Left hindlimb (tissue), 1 donor: ENCODE measurements at places on chromosomes 7 and 10.

- DNase-seq, result no peak
Measured at GRCh38 chr10:91061187-91061586, 140.3 kb upstream of the ANKRD1 start.

DNA sequence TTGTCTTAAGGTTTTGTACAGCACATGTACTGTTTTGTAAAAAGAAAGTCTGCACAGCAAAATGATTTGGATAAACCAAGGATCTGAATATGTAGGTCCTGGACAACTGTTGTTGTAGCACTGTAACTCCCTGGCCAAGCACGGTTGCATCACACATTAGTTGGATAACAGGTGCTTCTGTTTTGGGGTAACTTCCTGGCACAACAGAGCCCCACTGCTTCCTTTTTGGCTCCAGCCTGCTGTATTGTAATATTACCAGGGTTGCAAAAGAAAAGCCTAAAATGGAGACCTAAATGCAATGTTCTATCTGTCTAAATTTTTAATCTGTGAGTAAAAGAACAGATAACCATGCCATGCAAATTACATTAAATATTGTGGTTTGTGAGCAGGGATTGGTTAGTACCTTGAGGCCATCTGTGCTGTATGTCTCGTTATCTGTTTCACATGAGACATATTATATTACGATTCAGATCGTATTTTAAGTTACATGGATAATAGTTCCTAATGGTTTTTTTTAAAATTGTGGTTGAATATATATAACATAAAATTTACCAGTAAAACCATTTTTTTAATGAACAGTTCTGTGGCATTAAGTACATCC, 27.5 kb upstream of the WAC start:
- no peak for DNase-seq

DNA sequence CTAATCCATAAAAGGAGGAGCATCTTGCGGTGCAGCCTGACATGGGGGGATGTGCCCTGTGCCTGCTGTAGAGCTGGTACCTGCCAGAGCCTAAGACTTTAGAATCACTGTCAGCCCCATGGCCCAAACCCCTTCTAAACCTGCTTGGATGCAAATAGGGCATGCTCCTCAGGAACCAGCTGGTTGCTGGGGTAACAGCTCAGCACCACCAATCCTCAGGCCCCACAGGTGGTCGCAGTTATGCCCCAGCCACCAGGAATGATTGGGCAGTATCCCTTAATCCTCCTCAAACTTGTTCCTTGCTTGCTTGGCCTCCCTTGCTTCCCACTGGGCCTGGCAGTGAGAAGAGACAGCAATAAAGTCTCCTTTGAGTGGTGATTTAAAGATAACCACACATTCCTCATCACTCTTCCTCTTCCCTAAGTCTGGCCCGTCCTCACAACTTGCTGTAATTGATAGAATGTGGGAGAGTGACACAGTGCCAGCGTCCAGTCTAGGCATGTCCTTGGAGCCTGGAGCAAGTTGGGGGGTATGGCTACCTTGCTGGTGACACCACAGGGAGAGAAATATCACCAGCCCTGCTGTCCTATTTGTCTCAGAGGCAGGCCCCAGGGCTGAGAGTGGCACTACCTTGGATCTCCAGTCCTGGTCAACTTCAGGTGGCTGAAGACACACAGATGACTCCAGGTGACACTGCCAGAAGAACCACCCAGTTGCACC, 43.0 kb downstream of the VSTM4 start:
- DNase-seq, result no peak

GRCh38 chr7:149022756-149023360, 5.4 kb downstream of the PDIA4 start:
- DNase-seq, result no peak

DNA sequence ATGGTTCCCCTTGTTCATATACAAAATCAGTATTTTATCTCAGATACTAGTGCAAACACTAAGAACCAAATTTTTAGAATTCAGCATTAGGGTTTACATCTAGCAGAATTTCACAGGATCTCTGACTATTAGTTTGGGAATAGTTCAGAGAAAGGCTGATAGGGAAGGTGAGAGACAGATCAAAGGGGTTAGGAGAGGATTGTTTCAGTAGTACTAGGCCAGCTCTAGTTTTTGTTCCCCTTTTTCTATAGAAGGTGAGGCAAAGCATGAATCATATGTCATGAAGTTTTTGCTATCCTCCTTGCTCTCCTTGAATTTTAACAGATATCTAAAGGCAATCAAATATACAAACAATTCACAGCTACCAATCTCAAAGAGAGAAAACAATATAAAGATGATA, 26.1 kb upstream of the CTNNA3 start:
- DNase-seq, result no peak

- peak; percentile 70 for DNase-seq
Measured at GRCh38 chr7:44962483-44963251, 16.1 kb downstream of the MYO1G start.

DNA sequence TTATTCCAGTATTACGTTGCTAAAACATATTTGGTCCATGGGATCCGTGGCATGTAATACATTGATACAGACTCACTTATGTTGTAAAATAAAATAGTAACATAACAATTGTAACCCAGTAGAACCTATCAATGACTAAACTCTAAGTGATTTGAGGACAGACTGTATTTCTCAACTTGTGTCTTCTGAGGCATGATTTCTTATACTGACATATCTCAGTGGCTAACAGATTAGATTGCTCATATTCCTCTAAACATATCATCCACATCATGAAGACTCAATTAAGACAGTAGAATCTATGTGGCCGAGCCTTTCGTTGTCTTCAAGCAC, 72.3 kb downstream of the CREB5 start:
- DNase-seq, result no peak

DNA sequence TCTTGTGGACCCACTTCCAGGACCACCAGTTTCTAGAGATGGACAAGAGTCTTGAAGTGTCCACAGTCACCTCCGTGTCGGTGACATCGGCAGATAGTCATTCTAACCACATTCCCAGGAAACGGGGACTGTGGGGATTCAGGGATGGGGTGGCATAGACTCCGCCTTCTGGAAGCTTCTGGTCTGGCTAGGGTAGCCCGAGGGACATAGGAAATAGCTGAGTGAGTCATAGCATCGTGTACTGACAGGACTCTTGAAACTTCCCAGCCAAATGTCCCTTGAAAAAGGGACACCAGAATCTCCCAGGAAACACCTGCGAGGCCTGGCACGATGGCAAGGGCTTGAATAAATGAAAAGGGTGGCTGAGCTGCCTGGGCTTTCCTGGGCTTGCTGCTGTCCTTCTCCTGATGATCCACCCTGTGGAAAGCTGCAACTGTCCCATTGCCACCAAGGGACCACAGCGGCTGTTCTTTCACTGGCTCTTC, 84.1 kb upstream of the LRRC4 start:
- no peak for DNase-seq
